Muscle of arm (tissue), 14 donors: ENCODE measurements at places on chromosomes 12 and 14.

GRCh38 chr12:32947206-32948067, 50.9 kb upstream of the PKP2 start:
- peak; percentile 23 for DNase-seq

- DNase-seq, result no peak
Measured at GRCh38 chr12:113103756-113104450, 31.7 kb downstream of the RASAL1 start.

DNA sequence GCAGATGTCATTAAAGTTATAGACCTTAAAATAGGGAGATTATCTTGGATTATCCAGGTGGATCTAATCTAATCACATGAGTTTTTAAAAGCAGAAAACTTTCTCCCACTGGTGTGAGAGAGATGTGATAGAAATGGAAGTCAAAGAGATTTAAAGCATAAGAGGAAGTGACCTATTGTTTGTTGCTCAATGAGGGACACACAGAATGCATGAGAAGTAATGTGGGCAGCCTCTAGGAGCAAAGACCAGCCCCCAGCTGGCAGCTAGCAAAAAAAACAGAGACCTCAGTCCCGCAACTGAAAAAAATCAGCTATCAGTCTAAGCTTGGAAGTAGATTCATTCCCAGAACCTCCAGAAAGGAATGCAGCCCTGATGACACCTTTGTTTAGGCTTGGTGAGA, 24.6 kb upstream of the ANP32D start:
- DNase-seq, result no peak

DNA sequence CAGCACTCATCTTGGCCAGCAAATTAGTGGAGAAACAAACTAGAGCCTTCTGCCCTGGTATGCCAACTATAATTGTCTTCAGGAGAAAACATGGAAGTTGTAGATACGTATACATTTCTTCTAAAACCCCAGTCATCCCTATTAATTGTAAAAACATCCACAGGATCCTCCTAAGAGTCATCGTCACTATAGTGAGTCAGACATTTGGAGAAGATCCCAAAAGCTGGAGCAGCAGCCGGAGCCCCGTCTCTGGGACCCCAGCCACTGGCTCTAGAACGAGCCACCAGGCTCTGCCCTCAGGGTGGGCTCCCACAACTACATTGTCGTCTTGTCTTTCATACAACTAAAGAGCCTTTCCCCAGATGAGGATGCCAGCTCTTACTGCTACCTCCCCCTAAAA, 15.5 kb downstream of the PRKAB1 start:
- DNase-seq, result no peak
